GM12864 (cell line): ENCODE measurements at places on chromosomes 1 and 21.

- no peak for DNase-seq
Observed at GRCh38 chr1:182357171-182357570, 34.4 kb downstream of the GLUL start.

DNA sequence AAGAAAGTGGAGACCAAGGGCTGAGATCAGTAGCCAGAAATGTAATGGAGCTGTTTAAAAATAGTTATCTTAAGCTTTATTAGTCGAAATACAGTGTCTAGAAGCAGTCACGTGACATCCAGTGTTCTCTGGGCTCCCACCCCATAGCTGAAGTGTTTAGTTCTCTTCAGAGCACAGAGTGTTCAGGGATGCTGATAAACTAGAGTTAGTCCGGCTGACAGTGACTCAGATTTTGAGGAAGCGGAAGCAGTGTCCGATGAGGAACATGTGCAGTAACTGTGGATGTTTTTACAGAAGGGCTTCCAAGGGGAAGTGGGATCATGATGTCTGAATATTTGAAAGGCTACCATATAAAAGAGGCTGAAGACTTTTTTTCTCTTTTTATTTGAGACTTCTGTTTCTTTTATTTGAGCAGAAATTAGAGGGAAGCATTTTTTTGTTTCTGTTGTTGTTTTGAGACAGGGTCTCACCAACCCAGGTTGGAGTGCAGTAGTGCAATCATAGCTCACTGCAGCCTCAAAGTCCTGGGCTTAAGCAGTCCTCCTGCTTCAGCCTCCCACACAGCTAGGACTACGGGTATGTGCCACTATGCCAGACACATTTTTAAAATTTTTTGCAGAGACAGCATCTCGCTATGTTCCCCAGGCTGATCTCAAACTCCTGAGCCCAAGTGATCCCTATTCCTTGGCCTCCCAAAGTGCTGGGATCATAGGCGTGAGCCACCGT is 124.2 kb downstream of the GALNT2 start:
- no peak for DNase-seq

- no peak for DNase-seq
Observed at GRCh38 chr21:36759348-36760083, 60.6 kb downstream of the SIM2 start.

- no peak for DNase-seq
Observed at GRCh38 chr1:66495495-66495894, 38.5 kb upstream of the SGIP1 start.

- no peak for DNase-seq
Observed at GRCh38 chr1:173852105-173852504, 15.7 kb downstream of the GAS5 start.

GRCh38 chr21:44445145-44445812 is 10.0 kb upstream of the LRRC3 start:
- DNase-seq, result no peak

GRCh38 chr1:1847890-1848289 is 43.0 kb downstream of the GNB1 start:
- DNase-seq, result no peak
